Activated T-helper 9 cell treated with anti-CD3 and anti-CD28 coated beads, Interleukin-2, amount 50 U/mL, for 16 hours (primary cell): ENCODE measurements at places on chromosomes 5 and 9.

DNA sequence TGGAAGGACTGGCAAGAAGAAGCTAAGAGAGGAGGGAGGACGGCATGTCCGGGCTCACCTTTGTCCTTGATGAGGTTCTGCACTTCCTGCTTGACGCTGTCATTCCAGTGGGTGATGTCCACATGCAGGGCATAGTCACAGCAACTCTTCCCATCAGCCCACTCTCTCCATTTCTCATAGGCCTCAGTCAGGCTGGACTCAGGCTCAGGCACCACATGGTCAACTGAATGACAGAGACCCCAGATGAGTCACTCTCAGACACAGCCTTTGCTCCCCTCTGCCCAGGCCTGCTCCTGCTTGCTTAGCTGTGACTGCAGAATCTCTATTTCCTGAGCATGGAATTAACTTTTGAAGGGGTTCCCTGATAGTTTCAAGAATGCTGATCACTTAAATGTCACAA is 94.2 kb downstream of the DPYSL3 start:
- no peak for DNase-seq

DNA sequence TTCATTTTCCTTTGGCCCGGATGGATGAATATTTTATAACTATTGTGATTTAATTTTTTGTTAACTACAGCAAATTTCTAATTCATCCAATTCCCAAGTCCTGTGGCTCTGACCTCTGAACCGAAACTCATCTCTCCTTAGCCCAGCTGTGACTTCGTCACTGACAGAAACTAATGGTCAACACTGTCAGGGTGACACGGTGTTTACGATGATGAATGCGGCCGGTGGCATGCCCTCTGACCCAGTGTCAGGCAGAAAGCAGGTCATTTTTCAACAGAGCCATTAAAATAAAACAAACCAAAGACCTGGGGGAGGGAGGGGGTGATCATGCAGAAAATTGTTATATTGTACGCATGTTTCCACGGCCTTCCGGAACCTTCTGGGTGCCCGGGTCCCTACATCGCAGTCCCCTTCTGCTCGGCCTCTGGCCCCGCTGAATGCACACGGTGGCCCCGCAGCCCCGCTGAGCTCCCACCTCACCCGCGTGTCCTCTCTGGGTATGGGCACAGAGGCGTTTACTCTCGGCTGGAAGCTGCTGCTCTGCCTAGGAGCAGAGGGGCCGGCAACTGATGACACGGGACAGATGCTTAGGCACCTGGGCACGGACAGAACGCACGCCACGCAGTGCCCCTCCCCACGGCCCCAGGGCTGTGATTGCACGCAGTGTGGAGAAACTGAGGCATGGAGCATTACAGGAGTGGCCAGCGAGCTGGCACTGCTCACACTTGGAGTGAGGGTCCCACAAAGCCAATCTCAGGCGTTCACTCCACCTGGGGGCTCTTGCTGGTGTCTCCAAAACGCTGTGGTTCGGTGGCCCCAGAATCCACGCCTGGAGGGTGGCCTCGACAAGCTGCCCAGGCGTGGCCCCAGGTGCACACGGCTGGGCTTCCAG is 8.1 kb downstream of the CCDC187 start:
- DNase-seq, result no peak

- DNase-seq, result no peak
Measured at GRCh38 chr5:81694726-81695125, 56.2 kb downstream of the SSBP2 start.

DNA sequence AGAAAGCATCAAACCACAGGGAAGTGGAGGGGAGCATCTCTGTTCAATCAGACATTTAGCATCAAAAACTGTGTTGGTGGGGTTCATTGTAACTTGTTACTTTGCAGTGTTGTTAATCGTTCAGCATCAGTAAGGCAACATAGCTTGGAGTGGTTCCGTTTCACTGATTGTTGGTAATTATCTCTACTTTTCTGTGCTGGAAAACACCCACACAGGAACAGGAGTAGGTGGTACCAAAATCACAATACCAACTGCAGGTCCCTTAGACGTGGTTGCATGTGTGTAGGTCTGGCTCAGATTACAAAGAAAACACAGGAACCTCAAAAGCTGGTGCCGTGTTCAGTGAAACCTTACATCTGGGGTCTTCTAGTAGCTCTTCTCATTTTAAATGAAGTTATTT is 146.8 kb downstream of the RNF180 start:
- DNase-seq, result no peak

GRCh38 chr9:121909111-121909510 is 184.0 kb downstream of the TTLL11 start:
- DNase-seq, result no peak

DNA sequence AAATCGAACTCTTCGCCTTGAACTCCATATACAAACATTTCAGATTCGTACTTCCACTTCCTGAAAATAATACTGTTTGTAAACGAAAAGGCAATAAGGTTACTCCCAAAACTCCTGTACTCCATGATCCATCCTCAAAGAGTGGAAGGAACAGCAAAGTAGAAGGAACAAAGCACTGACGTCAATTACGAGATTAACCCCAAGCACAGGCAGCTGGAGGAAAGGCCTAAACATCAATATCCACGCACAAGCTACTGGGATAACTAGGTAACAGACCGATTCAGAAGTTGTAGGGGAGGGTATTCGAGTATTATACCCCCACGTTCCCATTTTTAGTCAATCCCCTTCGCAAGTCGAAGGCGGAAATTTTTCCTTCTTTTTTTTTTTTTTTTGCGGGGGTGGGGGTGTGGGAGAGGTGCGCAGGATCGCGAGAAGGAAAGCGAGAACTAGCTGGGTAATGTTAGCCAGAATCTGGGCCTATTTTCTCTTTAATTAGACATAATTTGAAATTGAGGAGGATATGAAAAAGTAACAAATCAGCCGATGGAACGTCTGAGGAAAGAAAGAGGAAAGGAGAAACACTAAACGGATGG is 909 bp downstream of the AFF4 start:
- DNase-seq, result no peak

GRCh38 chr9:133303266-133304157 is 28.5 kb upstream of the ABO start:
- no peak for DNase-seq

GRCh38 chr5:64188776-64189175 is 23.1 kb downstream of the RNF180 start:
- no peak for DNase-seq

- DNase-seq, result no peak
Measured at GRCh38 chr9:134205672-134206310, 41.4 kb upstream of the RNU6ATAC start.

- DNase-seq, result no peak
Measured at GRCh38 chr5:119527351-119527750, 75.1 kb downstream of the HSD17B4 start.

- DNase-seq, result no peak
Measured at GRCh38 chr5:149323621-149324205, 21.6 kb upstream of the GRPEL2 start.

- DNase-seq, result no peak
Measured at GRCh38 chr5:60356745-60357144, 343.2 kb downstream of the DEPDC1B start.

DNA sequence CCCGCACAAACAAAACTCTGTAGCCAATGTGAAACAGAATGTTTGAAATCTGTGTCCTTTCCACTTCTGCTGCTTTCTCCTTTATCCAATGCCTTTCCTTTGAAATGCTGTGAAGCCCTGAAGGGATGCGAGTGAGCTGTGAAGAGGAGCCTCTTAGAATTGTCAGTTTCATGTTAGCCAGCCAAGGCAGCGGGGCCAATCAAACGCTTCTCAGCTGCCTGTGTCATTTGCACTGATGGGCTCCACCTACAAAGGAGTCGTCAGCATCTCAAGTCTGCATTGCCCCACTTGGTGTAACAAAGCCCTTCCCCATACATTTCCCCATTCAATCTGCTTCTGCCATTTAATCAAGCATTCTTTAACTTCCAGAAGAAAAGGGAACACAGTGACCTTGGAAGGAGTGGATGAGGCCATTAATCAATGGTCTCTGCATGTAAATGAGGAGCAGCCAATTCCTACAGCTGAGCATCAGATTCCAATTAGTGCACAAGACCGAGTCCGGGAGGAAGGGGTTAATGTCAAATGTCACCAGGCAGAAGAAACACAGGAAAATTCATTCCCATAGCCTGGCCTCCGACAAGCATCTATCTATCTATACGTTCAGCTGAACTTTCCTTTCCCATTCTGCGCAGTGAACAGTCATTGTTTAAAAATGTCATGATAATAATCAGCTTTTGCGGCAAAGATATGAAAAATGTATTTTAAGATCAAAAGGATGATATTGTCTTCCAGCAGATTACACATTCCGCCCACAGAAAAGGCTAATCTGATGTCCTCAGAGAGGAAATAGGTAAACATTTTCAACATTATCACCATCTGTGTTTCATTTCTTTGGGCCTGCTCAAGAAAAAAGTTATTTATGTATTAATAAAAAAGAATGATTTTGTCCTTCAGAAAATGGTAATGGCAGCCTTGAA is 154.6 kb downstream of the FSTL4 start:
- no peak for DNase-seq

DNA sequence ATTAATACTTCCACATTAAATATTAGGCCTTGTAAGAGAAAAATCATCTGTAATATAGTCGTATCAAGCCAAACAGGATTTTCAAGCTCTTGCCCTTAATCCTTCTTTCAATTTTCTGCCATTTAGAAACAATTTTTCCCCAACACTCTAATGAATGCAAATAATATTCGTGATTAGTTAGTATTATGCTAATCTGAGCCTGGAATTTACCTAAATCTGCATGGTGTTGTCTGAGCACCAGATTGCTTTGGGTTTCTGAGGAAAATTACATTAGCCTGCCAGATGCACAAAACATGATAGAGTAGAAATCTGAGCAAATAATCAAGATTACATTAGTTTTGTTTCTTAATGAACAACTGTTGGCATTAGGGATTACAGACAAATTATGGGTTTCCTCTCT is 176.6 kb downstream of the ZDHHC21 start:
- no peak for DNase-seq

DNA sequence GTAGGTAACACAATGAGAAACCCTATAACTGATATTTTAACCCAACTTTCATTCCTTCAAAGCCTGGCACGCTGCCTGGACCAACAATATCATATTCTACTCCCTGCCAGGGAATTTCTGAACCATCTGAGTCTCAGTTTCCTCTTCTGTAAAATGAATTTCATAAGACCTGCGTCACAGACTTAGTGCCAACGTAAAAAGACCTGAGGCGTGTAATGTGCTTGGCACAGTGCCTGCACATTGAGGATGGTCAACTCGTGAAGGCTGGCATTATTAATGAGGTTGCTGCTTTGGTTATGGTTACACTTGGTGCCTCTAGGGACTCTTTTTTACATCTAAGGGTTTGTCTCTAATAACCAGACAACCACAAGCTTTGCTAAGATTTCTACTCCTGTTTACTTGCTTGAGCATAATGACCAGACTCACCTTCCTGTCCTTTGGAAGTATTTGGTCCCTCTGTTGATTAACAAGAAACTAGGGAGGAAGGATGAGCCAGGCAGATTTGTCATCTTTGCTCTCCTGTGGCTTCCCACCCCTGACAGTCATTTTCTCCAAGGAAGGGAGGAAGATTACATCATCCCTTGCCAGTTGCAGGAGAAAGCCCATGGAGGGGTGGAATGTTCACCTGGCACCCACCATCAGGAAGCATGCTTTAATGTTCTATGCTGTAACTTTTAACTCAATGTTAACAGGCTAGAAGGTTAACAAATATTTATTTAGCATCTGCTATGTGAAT is 79.0 kb downstream of the PAPPA start:
- DNase-seq, result no peak

- no peak for DNase-seq
Measured at GRCh38 chr5:143234162-143234842, 169.2 kb downstream of the NR3C1 start.
